ENCODE measurements at places on chromosomes 2 and 18.
A peak's percentile ranks its signal among the peaks of the same experiment; 100 is the strongest.

DNA sequence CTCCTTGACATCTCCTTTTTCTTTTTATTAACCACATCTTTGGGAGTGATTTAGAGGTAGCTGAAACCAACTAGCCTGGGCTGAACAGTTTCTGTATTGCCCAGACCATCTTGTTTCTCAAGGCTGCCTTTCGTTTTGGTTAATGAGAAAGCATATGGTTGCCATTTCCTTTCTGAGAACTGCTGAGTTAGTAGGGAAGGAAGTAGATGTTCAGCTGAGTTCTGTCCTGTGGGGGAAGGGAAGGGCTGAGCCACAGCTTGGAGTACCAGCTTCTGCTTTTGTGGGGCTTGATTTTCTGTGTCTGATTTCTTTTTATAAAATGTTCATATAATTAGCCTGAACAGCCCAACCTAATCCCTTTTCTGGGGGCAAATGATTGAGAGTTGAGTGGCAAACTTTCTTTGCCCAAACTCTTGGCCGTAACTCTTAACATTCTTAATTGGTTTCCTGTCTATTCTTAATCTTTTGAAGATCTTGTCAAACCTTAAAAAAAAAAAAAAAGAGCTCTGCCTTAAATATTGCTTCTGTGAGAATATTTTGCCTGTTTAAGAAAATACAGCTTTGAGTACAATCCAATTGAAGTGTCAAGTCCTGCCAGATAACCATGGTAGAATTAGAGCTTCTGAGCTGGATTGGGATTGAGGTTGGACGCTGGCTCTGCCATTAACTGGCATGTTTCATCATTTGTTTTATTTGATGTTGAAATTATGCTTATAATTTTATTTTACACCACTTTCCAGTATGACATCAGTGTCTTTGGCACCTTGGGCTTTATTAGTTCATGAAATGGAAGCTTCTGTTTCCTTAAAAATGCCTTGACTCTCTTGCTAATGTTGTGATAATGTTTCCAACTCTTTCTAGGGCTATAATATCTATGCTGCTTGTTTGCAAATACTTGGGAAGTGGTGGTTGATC lies 1.9 kb upstream of the NABP1 start:
- peak; percentile 9 for DNase-seq

GRCh38 chr2:20803226-20803682 lies 19.6 kb downstream of the LDAH start:
- DNase-seq = no peak

DNA sequence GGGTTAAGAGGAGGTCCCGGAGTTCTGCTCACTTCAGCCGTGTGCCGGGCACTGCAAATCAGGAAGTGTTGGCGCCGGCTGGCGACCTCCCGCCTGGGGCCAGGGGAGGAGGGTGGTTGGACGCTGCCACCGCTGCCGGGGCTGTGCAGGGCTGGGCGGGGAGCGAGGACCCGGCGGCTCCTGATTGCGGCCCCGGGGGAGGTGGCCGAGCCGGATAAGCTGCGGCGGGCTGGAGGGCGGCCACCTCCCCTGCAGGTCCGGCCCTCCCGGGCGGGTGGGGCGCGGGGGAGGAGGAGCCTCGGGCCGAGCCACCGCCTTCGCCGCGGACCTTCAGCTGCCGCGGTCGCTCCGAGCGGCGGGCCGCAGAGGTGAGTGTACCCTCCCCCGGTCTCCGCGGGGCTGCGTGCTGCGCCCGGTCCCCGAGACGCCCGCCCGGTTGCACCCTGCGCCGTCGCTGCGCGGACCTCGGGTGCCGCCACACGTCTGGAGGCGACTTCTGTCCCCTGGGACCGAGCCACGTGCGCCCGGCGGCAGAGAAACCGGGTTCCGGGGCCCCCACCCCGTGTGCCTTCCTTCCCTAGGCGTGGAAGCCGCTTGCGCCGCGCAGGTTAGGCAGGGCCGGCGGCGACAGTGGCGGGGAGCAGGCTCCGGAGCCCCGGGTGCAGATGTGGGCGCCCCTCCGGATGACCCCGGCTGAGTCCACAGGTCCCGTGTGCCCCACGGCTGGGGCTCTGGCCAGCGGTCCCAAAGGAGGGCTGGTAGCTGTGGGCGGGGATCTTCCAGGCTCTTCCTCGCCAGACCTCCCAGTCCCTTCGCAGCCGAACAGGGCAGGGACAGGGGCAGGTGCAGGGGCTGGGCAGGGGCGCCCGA lies at the start of gene STEAP3:
Gene STEAP3, plus strand, starts transcription at position 314 of the 870 bp plus-strand sequence. CDS start 7,179 bp downstream, outside the sequence.
- DNase-seq = no peak

GRCh38 chr2:147863835-147864234 lies 19.0 kb downstream of the ACVR2A start:
- no peak for DNase-seq

GRCh38 chr2:35495182-35495581 lies 860.4 kb upstream of the CRIM1 start:
- no peak for DNase-seq

- no peak for DNase-seq
Measured at GRCh38 chr2:189150033-189150432, 29.5 kb downstream of the COL5A2 start.

- no peak for DNase-seq
Measured at GRCh38 chr2:100383954-100384353, 33.5 kb downstream of the CHST10 start.

GRCh38 chr2:118850168-118850900 lies 2.9 kb upstream of the EN1 start:
- no peak for DNase-seq

DNA sequence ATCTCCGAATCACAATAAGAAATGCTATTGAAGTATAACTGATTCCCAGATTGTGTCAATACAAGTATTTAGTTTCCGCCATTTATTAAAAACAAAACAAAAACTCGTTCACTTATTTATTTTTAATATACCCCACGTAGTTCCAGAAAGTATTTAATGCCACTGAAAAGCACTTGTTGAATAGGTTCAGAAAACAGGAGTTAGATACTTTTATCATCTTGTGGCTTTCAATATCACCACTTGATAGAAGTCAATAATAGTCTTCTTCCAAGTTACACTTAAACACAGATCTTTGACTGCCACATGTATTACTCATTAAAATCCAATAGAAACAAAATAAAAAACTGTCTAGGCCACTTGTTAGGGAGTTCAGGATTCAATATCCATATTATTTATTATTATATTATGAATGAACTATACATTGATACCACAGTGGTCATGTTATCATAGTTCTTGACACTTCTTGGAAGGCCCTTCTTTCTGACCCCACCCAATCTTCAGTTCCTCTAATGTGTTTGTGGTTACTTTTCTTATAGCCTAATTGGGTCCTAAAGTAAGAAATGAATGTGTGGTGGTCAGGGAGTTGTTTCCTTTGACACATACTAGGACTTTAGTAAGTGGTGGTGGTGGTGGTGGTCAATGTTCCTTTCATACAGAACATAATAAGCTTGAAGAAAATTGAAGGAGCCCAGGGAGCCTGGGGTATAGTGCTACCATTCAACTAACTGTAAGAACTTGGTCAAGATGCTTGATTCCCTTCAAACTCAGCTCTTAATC lies 221.3 kb upstream of the ITGA4 start:
- DNase-seq = no peak

- DNase-seq = no peak
Measured at GRCh38 chr2:178479758-178480226, 465 bp upstream of the PLEKHA3 start.

DNA sequence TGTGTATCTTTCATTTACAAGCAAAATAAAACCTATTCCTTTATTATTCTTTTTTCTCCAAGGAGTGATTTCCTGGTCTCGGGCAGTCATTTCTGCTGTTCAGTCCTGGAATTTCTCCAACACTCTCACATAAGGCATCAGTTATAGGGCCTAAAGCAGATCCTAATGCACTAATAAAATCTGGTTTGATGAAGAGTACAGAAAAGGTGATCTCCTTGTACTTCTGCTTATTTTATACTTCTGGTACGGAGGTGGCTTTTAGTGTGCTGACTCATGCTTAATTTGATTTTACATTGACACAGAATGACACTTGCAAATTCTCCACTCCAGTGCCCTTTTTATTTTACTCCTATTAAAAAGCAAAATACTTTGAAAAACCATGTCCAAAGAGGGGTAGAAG lies 157.4 kb downstream of the DOK6 start:
- no peak for DNase-seq

GRCh38 chr2:161915121-161915520 lies 158.9 kb downstream of the DPP4 start:
- DNase-seq = no peak

DNA sequence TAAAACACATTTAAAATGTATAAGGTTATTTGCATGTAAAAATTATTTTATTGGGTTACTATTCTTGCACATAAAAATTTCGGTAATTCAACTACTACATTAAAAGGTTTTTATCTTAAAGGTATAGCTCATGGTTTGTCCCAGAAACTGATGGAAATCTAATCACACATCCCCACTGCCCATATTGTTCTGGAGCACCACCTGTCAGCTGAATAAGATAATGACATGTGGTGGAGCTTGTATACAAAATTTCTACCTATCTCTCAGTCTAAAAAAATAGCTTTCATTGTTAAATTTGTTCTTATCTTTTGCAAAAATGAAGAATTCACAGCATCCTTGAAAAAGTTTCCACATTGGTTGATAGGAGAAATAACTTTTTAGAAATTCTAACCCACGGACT lies 18.3 kb downstream of the ERBB4 start:
- no peak for DNase-seq

DNA sequence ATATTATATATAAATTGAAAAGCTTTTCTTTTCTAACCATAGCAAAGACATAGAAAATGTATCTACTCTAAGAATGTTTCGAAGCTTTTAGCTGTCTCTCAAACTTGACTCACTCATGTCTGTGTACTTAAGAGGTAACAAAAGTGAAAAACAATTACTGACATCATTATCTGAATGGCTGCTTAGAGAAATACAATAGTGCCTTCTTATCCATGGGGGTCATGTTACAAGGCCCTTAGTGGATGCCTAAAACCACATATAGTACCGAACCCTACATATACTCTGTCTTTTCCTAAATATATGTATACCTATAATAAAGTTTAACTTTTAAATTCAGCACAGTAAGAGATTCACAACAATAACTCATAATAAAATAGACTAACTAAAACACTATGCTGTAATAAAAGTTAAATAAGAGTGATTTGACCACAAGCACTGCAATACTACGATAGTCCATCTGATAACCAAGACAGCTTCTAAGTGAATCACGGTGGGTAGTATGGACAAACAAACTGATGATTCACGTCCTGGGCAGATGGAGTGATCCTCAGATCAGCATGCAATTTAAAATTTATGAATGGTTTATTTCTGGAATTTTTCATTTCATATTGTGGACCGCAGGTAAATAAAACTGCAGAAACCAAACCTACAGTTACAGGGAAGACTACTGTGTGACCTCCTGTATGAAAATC lies 246.2 kb downstream of the XIRP2 start:
- DNase-seq = no peak

- DNase-seq = no peak
Measured at GRCh38 chr18:26646901-26647300, 98.5 kb upstream of the KCTD1 start.

- no peak for DNase-seq
Measured at GRCh38 chr18:77161961-77162360, 29.4 kb upstream of the MBP start.

DNA sequence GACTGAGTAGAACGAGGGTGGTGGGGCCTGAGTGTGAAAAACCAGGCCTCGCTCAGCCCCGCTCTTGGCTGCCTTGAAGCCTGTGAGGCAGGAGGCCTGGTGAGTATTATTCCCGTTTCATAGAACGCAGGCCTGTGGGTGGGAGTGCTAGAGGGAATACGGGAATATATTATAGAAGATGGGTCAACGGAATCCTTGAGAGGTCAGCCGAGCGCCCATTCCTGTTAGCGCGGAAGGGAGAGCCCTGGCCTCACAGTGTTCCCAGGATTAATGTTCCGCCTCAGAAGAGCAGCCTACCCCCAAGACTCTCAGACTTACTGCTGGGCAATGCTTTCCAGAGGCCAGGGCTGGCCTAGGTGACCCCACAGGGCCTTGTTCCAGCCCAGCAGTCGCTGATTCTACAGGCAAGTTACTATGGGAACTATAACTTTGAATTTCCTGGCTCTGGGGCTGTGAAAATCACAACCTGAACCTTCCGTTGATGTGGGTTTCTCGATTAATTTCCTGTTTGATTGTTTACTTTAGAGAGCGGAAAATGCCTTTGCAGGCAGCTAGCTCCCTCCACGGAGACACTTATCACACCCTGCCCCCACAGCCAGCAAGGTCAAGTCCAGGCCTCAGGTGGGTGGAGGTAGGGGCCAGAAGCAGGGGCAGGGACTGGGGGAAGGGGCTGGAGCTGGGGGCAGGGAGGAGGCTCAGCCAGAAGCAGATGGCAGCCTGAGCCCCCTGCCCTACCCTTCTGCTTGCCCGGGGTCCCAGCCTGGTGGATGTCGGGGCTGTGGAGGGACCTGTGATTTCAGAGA lies 108.3 kb downstream of the SMAD7 start:
- no peak for DNase-seq

DNA sequence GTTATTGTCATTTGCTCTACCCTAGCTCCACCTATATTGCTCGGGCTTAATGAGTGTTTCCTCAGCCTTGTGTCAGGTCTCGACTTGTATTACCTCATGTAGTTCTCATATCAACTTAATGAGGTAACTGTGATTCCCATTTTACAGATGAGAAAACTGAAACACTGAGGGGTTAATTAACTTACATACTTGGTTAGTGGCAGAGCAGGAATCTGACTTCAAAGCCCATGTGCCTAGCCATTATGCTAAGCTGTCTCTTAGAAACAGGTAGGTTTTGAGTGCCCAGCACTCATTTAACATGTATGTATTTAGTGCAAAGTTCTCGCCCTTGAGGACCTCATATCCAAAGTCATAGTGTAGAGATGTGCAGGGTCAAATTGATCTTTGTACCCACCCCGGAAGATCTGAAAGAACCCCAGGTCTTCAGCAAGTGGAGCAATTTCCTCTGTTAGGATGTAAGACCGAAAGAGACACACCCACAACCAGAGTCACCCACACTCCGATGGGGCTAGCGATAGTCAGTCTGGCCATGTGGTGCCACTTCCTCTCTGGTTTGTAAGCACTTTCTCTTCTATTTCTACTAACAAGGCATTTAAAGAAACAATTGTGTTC lies 121.0 kb upstream of the SLC39A10 start:
- peak; percentile 21 for DNase-seq

DNA sequence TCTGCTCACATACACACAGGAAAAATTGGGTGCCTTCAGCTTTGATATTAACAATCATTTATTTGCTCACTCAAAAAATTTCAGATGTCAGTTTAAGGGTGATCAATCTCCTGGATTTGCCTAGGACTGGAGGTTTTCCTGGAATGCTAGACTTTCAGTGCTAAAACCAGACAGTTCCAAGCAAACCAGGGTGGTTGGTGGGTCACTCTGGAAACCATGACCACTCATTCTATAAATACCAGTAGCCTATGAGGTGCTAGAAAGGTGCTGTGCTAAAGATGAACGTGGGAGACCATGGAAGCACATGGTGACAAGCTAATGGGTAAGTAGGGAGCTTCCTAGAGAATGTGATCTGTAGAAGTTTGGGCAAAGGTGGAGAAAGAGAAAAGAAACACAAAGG lies 25.4 kb upstream of the STPG4 start:
- DNase-seq = no peak

DNA sequence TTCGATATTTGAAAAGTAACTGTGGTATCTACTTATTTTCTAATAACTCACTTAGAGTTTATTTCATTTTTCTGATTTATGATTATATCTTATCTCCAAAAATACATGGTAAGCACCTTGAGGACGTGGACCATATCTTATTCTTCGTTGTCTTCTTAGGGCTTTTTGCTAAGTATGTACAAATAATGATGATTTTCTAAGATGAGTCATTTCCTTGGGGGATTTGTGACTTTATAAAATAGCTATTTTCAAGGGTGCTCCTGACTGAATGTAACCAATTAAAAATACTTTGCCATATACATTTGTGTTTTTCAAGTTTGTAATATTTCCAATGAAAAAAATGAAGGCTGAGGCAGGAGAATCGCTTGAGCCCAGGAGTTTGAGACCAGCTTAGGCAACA lies 56.3 kb downstream of the GREB1L start:
- DNase-seq = no peak

- no peak for DNase-seq
Measured at GRCh38 chr2:231359441-231359840, 36.1 kb upstream of the B3GNT7 start.
